ENCODE measurements at places on chromosomes 16 and 17.
A peak's percentile ranks its signal among the peaks of the same experiment; 100 is the strongest.

GRCh38 chr16:63938661-63939060, 1183.2 kb downstream of the CDH11 start:
- no peak for ATAC-seq

GRCh38 chr16:31145398-31145990, 4.4 kb downstream of the PRSS36 start:
- ATAC-seq, result no peak

GRCh38 chr16:17951378-17951777, 385.2 kb downstream of the NPIPA8 start:
- no peak for ATAC-seq

DNA sequence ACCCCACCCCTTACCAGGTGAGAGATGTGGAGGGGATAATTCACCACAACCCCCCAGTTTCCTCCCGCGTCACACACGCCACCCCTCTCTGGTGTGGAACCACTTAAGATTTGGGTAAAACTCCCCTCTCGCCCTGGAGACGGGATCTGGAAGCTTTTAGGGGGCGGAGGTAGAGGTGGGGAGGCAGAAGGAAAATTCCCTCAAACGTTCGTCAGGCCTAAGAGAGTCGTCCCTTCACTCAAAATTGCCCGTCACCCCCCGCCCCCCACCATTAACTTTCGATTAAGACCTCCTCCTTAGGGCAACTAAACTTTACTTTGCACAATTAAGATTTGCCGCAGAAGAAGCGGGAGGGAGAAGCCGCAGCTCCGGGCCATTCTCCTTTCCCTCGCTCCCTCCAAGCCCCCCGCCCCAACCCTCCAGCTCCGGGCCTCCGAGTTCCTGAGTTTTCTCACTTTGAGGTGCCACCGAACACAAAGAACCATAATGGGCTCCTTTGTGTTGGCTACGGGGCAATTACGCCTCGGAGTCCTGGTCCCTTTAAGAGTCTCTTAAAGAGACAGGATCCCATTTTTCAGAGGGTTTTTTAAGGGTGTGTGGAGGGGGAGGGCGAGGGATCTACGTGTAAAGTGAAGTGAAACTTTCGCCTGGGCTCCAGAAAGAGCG, 985 bp upstream of the FZD2 start:
- ATAC-seq, result peak; percentile 84

DNA sequence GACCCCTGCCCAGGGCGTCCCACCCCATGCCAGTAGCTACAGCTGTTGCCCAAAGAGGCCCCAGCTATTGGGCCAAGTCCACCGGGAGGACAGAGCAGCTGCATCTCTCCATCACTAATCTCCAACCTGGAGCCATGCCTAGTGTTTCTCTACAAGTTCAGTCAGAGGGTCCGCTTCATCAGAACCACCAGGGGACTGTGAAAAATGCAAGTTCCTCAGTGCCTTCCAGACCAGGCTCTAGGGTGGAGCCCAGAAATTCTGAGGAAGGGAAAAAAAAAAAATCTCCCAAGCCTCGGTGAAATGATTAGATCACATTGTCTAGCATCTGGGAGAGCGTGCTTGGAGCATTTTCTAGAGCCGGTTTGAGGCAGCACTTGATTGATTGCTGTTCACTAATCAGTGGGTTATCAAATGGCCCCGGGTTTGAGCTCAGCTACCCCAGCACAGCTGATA, 22.4 kb upstream of the HERPUD1 start:
- no peak for ATAC-seq

DNA sequence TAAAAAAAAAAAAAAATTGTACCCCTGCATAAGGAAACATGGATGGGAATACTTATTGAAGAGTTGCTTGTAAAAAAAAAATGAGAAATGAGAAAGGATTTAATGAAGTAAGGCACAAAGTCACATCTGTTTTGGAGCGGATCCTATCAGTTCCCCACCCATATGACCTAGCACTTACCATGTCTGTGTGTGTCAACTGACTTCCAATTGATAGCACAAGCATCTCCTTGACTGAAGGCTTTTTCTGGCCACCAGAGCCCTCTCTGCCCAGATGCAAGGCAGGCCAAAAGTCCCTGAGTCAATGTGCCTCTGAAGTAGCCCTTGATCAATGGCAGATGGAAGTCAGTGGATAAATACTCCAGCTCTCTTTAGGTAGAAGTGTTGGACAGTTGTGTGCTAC, 13.4 kb upstream of the NLK start:
- ATAC-seq, result no peak
